EL (cell line): ENCODE measurements at places on chromosomes 13 and 19.
A peak's percentile ranks its signal among the peaks of the same experiment; 100 is the strongest.

GRCh38 chr19:12294249-12295158 lies at the start of gene ZNF44:
Gene ZNF44, minus strand, starts transcription at chr19:12294883. Its CDS starts 189 bp downstream, at chr19:12294694.
- peak; percentile 95 for DNase-seq

GRCh38 chr19:23071147-23071511 lies 45.7 kb upstream of the ZNF730 start:
- peak; percentile 53 for DNase-seq

DNA sequence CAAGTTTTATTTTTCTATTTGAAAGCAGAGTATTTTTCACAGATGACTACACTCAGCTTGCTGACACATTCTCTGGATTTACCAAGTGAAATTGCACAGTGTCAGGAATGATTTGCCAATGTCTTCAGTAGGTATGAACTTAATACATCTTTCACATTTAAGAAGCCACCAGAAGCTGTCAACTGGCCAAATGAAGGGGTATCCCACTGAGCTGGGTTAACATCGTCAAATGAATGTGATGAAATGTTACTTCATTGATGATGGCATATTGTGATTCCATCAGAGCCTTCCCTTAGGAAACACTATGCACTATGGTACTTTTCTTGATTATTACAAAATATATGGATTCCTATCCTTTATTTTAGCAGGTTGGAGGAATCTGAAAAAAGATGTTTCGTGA lies 592.3 kb downstream of the FGF9 start:
- DNase-seq, result no peak

GRCh38 chr13:74850893-74851292 lies 631.1 kb downstream of the TBC1D4 start:
- DNase-seq, result no peak

DNA sequence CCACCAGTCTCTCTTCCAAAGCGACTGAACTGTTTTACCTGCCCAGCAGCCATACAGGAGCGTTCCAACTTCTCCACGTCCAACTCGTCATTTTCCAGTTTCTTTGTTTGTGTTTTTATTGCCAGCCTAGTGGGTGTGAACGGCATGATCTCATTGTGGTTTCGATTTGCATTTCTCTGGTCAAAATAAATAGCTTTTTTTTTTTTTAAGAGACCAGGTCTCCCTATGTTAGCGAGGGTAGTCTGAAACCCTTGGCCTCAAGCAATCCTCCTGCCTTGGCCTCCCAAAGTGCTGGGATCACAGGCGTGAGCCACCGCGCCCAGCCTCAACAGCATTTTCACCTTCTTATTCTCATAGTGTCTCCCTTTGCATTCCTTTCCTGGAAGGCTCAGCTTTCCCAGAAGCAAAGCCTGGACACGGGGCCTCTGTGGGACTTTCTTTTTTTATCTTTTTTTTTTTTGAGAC lies 4.2 kb upstream of the JSRP1 start:
- peak; percentile 45 for DNase-seq

- peak; percentile 66 for DNase-seq
Observed at GRCh38 chr13:35978607-35979316, 152.4 kb downstream of the DCLK1 start.

GRCh38 chr19:33064792-33065550 lies at the start of gene RHPN2:
Gene RHPN2, minus strand, starts transcription at chr19:33064888. Its CDS starts 36 bp downstream, at chr19:33064852.
- DNase-seq, result peak; percentile 84

DNA sequence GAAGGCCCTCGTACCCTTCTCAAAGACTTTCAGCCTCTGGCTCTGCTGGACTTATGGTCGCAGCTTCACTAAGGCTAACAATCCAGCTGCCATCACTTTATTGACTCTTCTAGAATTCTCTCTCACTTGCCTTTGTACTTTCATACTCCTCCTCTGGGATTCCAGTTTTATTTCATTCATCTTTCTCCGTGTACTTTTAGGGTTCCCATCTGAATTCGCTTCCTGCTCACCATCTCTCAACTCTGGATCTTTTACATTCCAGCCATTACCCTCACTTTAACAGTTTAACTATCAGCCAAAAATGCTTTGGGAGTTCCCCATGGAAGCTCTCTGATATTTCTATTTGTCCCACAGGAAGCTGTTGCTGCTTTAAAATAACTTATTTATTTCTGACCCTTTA lies 149.3 kb upstream of the KL start:
- DNase-seq, result no peak

DNA sequence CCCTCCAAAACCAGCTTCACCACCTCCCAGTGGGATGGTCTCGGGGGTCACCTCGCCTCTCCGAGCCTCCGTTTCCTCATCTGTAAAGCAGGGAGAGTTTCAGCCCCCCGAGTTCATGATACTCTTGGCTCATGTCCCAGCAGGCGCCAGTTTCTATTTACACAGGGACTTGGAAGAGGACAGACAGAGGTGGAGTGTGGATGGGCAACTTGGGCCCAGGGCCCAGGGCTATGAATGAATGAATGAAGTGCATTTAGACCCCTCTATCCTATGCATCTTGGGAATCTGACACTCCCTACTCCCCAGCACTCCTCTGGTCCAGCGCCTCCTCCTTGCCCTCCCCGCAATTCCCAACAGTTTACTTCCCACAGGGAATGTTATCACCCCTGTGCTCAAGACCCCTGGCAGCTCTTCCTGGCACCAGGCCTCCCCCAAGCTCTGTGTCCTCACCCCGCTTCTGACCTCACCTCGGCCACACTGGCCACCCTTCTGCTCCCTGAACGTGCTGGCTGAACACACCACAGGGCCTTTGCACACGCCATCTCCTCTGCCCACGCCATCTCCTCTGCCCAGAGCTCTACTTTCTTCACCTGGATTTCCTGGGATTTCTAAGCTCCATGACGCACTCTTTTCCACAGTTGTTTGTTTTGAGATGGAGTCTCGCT lies 4.9 kb upstream of the C2CD4C start:
- DNase-seq, result no peak

GRCh38 chr13:59721926-59722910 lies 441.5 kb downstream of the DIAPH3 start:
- DNase-seq, result no peak
